ENCODE measurements at places on chromosomes 5 and 9.

DNA sequence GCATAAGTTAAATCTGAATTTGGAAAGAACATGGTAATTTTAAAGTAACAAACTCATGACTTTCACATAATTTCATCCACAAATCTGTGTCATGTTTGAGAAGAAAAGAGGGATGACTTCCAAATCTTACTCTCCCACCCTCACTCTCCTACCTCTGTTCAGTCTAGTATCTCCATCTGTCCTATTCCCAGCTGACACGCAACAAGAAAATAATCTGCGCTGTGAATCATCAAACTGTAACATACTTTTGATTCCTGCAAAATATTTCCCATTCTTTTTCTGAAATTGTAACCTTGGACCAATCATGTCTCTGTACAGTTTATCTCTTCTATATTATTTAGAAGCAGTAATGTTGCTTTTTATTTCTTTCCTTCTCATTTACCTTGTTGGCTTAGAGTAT lies 91.4 kb downstream of the SLC12A2 start:
- DNase-seq: no peak

GRCh38 chr9:21096172-21096900 lies 18.6 kb upstream of the IFNB1 start:
- peak; percentile 66 for DNase-seq

DNA sequence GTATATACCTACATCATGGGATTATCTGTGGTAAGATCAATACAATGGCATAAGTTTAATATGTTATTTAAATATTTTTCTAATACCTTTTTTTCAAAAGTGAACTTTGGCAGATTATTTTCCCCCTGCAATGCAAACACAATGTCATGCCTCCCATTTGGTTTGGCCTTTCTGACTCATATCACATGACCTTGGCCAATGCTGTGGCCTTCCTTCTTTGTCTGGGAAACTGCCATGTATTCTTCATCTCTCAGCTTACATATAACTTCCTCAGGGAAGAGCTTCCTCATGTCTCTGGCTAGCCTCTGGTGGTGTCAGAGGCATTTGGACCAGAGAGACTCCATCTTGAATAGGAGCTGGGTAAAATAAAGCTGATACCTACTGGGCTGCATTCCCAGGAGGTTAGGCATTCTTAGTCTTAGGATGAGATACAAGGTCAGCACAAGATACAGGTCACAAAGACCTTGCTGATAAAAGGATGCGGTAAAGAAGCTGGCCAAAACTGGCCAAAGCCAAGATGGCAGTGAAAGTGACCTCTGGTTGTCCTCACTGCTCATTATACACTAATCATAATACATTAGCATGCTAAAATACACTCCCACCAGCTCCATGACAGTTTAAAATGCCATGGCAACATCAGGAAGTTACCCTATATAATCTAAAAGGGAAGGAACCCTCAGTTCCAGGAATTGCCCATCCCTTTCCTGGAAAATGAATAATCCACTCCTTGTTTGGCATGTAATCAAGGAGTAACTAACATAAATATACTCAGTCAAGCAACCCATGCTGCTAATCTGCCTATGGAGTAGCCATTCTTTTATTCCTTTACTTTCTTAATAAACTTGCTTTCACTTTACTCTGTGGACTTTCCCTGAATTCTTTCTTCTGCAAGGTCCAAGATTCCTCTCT lies 76.0 kb downstream of the C9orf153 start:
- no peak for DNase-seq

GRCh38 chr5:90898326-90899013 lies 339.9 kb downstream of the ADGRV1 start:
- DNase-seq: no peak

- DNase-seq: peak; percentile 39
Measured at GRCh38 chr9:14993061-14993800, 83.0 kb upstream of the FREM1 start.

GRCh38 chr9:32117291-32117690 lies 267.2 kb upstream of the ACO1 start:
- no peak for DNase-seq

- DNase-seq: no peak
Measured at GRCh38 chr9:7119612-7120011, 361.8 kb downstream of the KDM4C start.

- no peak for DNase-seq
Measured at GRCh38 chr5:115992848-115993350, 30.6 kb downstream of the LVRN start.

DNA sequence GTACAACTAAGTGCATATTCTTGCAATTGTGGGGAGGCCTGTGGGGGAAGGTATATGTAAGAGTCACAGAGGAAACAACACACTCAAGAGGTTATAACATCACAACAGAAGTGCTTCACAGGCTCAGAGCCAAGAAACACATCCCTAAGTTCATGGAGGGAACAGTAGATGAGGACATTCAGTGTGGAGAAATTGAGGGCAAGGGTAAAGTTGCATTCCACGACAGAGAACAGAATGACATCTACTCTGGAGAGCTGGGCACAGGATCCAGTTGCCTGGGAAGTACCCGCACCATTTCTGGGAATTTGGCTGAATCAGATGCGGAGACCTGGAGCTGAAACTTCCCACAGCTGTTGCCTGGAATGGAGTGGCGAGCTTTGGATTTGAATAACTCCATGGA lies 197.2 kb downstream of the NXNL2 start:
- no peak for DNase-seq

- no peak for DNase-seq
Measured at GRCh38 chr5:170596482-170597044, 92.7 kb downstream of the KCNIP1 start.

DNA sequence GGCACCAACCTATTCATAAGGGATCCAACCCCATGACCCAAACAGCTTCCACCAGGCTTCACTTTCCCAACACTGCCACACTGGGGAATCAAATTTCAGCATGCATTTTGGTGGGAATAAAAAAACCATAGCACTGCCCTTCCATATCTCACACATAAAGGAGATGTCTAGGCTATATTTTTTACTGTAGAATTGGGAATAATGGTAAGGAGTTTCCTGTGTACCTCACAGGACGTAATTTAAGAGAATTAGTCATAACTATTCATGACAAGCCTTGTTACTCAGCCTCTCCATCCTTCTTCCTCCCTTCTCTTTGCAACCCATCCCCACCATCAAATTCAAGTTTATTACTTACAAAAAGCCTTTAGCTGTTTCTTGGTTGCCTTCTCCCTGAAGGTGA lies 352.1 kb downstream of the MLLT3 start:
- DNase-seq: no peak

- no peak for DNase-seq
Measured at GRCh38 chr5:151917904-151918303, 6.7 kb downstream of the GLRA1 start.

DNA sequence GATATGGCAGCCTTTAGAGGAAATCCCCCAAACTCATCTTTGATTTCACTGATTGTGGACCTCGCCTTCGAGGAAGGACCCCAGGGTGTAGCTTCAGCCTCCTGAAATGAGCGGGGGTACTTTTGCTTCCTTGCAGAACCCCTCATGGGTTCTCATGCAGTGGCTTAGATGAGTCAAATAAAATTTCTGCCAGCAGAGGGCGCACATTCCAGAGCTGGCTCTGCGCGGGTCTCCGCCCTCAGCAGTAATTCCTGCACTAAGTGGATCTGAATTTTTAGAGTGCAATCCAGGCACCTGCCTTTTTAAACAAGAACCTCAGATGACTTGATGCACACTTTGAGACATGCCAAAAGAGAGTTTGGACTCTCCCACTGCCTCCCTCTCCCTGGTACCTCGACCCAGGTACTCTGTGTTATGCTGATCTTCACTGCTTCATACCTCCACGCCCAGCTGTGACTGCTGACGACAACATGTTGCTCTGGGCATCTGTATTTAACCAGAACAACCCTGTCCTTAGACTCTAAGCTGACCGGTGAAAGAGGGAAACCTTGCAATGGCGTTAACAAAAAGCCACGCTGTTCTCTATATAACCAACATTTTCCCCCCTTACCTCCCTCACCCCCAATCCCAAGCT lies 7.3 kb downstream of the EGFLAM start:
- DNase-seq: peak; percentile 34

- DNase-seq: no peak
Measured at GRCh38 chr5:163660486-163660885, 155.1 kb downstream of the MAT2B start.

GRCh38 chr9:78695519-78695918 lies 398.6 kb downstream of the PSAT1 start:
- DNase-seq: no peak

GRCh38 chr5:59420596-59420995 lies 472.9 kb downstream of the PDE4D start:
- DNase-seq: no peak

GRCh38 chr9:83041771-83042170 lies 21.2 kb downstream of the RASEF start:
- no peak for DNase-seq

DNA sequence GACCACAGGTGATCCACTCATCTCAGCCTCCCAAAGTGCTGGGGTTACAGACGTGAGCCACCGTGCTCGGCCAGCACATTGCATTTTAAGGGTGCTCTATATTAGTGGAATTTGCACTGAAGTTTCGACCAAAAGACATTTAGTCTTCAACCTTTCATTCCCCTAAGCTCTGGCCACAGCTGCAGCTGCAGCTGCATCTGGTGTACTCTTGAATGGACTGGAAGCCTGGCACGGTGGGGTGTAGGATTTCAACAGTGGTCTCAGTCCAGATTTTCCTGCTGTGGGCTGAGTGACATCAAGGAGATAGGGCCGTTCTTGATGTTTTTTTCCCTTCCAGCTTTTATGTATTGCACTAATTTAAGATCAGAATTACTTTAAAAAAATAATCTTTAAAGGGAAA lies 255.2 kb downstream of the PDZD2 start:
- DNase-seq: no peak

GRCh38 chr5:107558823-107559375 lies 111.8 kb downstream of the EFNA5 start:
- no peak for DNase-seq

DNA sequence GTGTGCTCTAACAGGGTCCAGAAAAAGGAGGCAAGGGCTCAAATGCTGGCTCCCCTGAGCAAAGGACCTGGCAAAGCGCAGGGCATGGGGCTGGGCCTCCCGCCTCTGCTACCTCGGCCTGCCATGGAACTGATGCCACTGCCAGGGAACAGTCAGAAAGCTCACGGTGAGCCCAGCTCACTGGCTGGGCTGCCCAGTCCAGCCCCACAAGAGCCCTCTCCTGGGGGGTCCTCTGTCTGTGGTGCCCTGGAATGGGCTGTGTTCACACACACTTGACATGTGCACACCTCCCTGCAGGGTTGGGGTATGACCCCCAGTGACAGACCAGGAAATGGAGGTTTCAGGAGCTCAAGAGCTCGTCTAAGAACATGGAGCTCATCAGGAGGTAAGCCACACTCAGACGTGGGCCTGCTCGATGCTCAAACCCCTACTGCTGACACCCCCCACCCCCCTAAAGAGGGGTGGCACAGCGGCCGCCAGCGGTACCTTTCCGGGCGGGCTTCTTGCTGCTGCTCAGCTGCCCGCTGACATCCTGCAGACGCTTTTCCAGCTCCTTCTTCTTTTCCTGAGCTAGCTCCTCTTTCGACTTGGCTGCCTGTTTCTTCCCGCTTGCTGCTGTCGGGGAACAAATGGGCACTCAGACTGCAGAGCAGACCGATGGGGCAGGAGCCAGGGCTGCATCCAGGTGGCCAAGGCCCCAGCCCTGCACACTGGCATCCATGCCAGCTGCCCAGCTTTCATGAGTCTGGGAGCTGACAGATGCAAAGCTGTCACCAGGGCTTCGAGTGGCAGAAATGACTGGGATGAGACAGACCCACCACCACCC lies 9.1 kb downstream of the BRD3OS start:
- DNase-seq: no peak
